Nucleus accumbens (tissue), 56 donors: ENCODE measurements at places on chromosomes 2 and 18.

- DNase-seq: no peak
These were observed 158.9 kb downstream of the LDLRAD4 start for GRCh38 chr18:13377496-13377895.

GRCh38 chr2:121356058-121356640, 71.1 kb upstream of the TFCP2L1 start:
- no peak for DNase-seq

DNA sequence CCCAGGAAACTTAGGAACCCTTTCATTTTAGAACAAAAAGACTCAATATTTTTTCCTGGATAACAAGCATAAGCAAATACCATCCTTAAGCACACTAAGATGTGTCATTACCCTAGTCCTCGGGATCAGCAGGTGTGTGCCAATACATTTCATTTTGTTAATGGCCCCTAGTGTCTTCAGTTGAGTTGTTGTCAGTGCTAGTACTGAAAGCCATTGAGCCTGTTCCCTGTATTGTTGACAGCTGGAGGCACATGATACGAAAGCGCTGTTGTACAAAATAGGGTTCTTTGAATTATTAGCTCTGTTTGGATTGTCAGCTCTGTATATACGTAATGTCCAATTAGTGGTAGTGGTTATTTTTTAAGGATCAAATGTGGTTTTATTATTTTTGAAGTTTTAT, 29.5 kb downstream of the VAPA start:
- no peak for DNase-seq

GRCh38 chr2:152134488-152135280, 35.8 kb upstream of the CACNB4 start:
- DNase-seq: no peak

DNA sequence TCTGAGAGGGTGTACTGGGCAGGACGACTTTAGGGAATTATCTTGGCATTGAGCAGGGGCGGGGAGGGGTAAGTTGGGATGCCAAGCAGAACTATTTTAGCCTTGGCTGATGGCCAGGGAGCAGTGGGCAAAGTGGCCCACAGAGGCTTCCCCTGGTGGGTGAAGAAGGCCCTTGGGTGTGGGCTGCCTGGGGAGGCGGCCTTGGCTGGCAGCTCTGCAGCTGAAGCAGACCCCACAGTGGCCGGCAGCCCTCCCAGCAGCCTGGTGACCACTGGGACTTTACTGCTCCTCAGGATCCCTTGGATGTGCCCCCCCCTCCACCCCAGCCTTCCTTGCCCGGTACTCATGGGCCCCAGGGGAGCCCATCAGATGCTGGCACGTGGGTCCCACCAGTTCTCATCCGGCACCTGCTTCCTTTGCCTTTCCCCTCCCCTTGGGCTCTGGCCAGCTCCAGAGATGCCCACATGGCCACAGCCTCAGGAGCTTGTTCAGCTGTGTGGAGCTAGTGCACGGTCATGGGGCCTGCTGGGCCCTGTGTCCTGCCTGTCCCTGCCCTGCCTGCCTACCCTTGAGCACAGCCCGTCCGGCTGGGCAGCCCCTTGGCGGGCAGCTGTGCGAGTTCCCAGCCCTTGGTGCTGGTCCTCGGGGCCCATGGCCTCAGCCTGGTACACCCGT, 122.1 kb upstream of the HS6ST1 start:
- no peak for DNase-seq

GRCh38 chr2:29518646-29519337, 402.6 kb downstream of the ALK start:
- DNase-seq: no peak

DNA sequence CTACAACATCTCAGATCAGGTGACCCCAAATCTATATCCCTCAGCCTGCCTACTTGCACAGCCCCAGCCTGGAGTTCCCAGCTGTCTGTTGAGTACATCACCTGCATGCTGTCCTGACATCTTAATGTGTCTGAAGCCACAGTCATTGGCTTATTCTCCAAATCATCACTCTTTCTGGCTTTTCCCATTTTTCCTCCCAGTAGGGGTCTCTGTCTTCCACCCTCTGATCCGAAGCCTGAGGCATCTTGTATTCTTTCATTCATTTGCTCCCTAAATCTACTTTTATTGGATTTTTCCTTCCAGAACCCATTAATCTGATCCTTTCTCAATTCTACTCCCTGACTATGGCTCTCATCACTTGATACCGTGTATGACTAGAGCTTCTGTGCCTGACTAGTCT, 332.9 kb upstream of the DCC start:
- no peak for DNase-seq

GRCh38 chr18:11419338-11419737, 190.1 kb upstream of the SLC35G4 start:
- no peak for DNase-seq

DNA sequence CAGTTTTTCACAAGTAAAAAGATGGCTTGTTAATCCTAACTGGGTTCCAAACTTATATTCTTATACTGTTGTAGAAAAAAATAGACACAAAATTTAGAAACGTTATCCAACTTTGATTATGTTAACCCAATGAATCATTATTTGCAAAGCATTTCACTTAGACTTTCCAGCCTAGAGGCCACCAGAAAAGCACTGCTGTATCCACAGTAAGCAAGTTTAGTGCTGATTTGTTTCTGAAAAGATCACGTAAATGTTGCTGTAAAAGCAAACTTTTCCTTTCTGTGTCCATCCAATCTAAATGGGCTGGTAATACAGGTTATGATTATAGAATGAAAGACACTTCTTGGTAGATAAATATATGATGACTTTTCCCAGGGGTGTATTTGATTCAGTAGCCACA, 17.6 kb upstream of the BZW1 start:
- DNase-seq: no peak

DNA sequence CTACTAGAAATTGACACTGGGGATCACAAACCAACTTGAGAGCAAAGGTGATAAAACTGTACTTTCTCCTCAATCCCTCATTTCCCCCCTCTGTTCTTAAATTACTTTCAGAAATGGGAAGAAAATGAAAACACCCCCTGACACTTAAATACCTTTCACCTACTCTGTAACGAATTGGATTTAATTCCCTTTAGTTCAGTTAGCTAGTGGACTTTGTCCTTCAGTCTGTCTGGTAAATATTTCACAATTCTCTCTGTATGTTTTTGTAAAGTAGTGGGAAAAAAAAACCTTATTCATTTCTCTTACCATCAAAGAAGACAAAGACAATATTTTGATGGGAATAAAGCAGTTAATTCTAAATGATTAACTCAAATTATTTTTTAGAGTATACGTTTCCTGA, 85.7 kb downstream of the CDH2 start:
- no peak for DNase-seq

DNA sequence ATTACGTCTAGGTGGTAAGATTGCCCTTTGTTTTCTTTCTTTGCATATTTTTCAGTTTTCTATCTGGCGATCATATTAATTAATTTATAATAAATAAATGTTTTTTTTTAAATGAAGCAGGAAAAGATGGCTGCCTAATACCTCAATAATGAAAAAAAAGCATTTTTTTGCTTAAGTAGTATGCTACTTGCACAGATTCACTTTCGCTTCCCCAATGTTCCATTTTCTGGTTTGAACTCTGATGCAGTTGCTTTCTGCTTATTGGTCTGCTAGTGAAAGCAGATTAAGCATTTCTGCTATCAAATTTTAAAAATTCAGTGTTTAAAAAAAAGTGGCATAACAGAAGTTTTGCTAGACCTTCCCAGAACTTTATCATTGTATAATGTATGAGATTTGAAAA, 11.9 kb upstream of the TMEM182 start:
- no peak for DNase-seq
